ENCODE measurements at places on chromosomes 12 and 14.

DNA sequence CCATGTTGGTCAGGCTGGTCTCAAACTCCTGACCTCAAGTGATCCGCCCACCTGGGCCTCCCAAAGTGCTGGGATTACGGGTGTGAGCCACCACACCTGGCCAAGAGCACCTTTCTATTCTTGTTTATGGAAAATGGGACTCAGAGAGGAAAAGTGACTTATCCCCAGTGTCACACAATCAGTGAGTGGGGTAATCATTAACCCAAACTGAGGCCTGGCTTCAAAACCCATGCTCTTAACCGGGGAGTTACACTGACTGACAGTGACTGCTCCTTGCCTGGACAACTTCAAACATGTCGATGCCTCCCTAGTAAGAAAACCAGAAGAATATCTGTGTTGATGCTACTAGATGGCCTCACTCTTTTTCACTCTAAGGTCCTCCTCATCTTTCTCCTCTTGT lies 7.3 kb downstream of the CLEC7A start:
- DNase-seq = no peak

DNA sequence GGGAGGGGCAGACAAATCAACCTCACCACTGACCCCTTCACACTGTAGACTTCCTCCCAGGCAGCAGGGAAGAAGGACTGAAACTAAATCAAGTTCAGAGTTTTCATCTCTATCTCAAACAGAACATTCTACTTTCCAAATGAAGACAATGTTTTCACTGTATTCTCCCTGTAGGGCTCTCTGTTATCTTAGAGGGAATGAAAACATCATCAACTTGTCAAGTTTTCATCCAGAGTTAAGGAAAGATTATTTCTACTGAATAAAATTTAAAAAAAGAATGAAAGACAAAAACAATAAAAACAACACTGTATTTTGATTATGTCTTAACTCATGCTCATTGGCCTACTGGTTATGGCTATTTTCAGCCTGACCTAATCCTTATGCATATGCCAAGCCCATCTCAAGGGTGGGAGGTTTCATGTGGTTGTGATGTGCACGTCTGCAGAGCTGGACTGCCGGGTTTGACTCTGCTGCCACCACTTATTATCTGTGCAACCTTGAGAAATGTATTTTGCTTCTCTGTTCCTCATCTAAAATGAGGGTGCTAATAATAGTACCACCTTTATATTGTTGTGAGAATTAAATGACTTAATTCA lies 152.0 kb upstream of the AVPR1A start:
- DNase-seq = no peak

- peak; percentile 96 for DNase-seq
Observed at GRCh38 chr14:24135834-24136683, at the start of gene PSME1. TSS of gene PSME1 (plus strand) at chr14:24136194. CDS start at chr14:24136263, 69 bp downstream.

- DNase-seq = no peak
Observed at GRCh38 chr12:51683763-51684357, 92.8 kb downstream of the SCN8A start.

- DNase-seq = no peak
Observed at GRCh38 chr12:50050410-50051098, 6.8 kb upstream of the ASIC1 start.

- DNase-seq = no peak
Observed at GRCh38 chr14:106187216-106187615, 660.8 kb downstream of the TMEM121 start.

GRCh38 chr12:114955414-114956014 lies 271.5 kb upstream of the TBX3 start:
- DNase-seq = no peak

DNA sequence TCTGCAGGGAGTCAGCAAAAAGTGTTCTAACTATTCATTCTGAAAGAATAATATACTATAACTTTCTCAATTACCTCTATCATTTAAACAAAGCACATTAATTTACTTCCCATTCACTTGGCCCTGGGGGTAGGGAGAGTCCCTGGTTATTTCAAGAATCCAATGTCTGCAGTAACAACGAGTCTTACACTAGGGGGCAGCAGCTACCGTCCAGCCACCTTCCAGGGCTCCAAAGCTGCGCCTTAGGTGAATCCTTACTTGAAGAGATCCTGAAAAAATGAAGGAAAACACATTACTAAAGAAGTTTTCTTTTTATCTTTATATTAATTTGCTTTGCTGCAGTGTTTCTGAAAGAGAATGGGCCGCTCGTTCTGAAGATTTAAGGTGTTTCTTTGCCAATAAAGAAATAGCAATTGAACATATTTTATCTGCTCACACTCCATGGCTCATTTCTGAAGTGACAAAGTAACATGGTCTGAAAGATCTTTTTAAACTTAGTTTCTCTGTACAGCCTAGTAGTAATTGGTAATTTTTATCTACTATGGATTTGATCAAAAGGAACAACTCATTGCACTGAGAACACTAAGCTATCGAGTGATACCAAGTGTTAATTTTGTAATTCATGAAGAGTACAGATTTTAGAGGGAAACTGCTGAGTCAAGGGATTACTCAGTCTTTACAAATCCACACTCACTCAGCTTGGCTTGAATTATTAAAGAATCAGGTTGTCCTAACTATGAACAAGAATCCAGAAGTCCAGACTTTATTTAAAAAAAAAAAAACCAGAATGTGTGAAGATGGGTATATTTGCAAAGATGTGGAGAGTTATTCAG lies 27.6 kb downstream of the BHLHE41 start:
- peak; percentile 60 for DNase-seq

DNA sequence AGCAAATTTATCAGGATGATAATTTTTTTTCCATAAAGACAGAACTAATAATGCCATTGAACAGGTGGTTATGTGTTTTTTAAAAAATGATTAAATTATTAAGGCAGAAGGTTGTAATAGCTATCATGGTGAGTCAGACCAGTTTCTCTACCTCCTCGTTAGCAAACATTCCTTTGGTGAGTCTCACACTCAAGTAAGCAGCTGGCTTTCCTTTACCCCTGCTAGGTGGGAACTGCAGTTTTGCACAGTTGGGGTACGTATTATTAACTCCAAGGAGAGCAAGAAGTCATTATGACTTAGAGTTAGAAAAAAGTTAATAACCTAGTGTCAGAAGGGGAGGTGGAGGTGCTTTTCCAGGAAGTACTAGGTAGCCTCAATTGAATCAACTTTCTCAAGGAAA lies 165.3 kb downstream of the SNAPC1 start:
- no peak for DNase-seq
